ENCODE measurements at places on chromosomes 16 and 17.

DNA sequence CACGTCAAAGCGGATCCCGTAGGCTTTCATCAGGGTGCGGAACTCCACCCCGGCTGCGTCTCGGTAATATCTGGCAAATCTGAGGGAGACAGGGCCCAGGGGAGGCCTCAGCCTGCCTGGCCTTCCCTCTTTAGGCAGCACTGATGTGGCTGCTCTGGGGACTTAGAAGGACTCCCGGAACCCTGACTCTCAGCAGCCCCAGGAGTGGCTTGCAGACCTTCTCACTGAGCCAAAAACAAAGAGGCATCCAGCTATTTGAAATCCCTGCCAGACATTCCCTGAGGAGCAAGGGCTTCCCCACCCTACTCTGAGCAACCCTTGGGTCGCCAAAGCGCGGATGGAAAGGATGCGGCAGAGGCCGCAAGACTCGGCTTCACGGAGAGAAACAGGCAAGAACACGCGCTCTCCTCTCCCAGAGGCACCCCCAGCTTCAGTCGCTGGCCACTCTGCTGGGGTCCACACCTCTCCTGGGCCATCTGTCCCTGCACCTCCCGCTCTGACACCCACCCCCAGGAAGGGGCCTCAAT, 7.9 kb downstream of the P2RX5 start:
- no peak for DNase-seq

- DNase-seq: no peak
These were observed 12.9 kb downstream of the NUBP1 start for GRCh38 chr16:10756574-10756973.

GRCh38 chr17:29577001-29577370, 8.5 kb downstream of the TP53I13 start:
- no peak for DNase-seq

- DNase-seq: no peak
These were observed 532.9 kb downstream of the MAF start for GRCh38 chr16:79067600-79067999.

DNA sequence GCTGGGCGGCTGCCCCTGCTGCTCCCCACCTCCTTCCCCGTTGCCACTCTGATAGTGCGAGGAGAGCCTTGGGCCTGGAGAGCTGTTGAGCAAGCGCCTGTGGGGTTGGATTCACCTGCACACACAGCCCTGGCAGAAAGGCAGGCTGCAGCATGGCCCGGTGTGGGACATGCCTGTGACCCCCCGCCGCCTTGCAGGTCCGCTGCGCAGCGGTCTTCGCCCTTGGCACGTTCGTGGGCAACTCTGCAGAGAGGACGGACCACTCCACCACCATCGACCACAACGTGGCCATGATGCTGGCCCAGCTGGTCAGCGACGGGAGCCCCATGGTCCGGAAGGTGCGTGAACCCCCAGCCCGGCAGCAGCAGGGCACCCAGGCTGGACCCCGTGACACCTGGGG, 106.8 kb upstream of the CHMP6 start:
- DNase-seq: no peak

Measured in AG04449 (cell line).